ENCODE measurements at places on chromosomes 4 and X.

- DNase-seq, result no peak
These were observed 57.8 kb downstream of the SPATA4 start for GRCh38 chr4:176137631-176138030.

DNA sequence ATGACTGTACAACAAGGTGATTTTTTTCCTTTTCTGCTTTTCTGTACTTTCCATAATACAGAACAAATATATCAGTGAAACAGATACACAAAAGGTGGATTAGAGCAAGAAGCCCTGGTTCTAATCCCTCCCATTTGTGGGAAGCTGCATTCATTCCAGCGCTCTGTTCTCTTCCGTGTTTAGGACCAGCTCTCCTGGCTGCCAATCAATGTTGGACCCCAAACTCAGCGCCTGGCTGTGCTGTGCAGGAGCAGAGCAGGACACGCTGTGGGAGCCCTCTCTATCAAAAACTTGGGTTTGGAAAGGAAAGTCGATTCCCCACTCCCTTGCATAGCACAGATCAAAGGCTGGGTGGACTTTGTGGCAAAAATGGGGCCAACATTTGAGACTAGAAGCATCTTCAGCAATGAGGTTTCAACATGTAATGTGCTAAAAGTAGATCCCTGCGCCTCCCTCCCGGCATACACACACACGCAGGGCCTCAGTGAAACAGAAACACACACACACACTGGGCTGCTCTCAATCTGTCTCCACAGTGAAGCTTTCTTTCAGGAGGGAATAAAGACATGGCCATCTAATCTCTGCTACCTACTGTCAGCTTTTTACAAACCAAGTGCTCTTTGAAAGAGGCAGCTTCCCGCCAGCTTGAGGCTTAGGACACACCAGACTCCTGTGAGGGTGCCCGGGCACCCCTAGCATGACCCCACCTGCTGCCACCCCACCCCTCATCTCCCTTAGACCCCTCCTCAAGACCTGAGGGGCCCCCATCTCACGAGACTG, 12.2 kb downstream of the WDR1 start:
- no peak for DNase-seq

GRCh38 chr4:83552924-83553323, 17.0 kb downstream of the GPAT3 start:
- DNase-seq, result no peak

DNA sequence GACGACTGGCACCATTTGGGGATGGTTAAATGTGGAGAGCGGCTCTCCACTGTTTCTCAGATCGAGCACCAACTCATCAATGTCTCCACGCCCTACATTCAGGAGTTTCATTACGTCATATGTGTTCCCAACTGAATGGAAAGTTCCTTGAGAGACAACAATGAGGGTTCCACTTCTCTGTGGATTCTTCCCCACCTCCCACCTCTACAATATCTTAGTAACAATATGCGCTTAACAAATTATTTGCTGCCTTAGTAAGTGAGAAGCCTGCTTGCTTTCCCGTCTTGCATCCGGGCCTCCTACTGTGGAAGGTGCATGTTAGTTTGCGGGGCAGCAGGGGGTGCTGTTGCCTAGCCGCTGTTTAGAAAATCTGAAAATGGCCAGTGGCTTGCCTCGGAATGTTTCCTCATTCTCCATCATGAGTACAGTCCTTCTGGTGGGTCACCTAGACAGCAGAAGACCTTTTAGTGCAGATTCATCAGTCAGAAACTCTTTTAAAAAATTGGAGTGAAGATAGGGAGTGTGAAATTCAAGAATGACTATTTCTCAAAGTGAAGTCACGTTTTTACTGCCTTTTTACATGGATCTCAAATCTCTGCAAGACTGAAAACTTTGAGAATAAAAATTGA, 55.7 kb downstream of the PHOX2B start:
- no peak for DNase-seq

DNA sequence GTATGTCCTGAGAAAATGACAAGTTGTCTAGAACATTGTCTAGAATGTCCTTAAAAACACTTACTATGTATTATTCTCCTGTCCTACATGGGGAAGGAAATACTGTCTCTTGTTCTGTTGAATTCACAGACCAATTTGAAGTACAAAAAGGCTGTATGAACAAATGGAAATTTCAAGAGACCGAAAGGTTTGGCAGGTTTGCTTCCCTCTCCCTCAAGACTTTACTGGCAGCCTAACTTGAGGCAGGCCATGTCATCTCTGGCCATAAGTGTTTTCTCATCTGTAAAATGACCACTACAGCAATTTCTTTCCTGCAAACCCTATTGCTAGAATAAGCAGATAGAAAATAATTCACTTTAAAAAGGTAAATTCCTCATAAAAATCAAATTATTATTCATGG, 191.2 kb upstream of the BMP3 start:
- DNase-seq, result no peak

DNA sequence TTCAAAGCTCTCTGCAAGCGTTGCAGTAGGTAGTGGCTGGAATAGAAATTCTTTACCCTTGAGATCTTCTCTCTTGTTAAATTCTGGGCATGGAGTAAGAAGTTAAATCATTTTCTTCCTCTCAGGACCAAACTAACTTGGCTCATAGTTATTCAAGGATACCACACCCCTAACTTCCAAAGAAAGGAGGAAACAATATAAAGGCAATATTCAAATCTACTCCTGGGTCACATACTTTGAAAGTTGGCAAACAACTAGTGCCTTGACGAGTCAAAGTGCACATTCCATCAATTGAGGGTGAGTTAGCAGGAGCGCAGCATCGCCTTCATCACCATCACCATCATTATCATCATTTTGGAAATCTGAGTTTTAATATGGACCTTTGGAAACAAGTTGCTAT, 20.4 kb upstream of the KIT start:
- no peak for DNase-seq

DNA sequence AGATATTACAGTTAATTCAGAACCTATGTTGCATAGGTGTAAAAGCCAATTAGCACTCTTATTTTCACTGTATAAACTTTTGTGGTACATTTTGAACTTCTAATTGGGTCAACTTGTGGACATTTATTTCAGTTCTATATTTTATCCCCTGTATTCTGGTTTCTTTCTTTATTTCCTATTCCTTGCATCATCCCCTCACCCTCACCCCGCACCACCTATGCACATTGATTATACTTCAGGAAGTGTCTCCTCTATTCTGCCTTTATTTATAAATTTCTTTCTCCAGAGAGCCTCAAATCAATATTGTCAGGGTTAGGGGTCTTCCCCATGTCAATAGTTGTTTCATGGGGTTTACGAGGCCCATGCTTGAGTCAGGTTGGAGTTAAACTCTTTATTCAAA, 83.1 kb downstream of the TEX13C start:
- DNase-seq, result no peak

- no peak for DNase-seq
These were observed 20.5 kb upstream of the TRIM61 start for GRCh38 chr4:164997941-164998340.

DNA sequence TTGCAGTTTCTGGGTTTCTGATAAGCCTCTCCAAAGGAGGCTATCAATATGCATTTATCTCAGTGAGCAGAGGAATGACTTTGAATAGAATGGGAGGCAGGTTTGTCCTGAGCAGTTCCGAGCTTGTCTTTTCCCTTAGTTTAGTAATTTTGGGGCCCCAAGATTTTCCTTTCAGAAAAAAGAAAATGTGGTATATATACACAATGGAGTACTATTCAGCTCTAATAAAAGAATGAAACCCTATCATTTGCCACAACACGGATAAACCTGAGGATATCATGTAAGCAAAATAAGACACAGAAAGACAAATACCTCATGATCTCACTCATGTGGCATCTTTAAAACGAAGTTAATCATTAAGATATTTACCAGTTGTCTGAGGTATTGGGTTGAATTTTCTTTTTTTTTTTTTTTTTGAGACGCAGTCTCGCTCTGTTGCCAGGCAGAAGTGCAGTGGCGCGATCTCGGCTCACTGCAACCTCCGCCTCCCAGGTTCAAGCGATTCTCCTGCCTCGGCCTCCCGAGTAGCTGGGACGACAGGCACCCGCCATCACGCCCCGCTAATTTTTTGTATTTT, 540 bp downstream of the ZNF721 start:
- no peak for DNase-seq

GRCh38 chrX:11374570-11374969, 81.4 kb downstream of the AMELX start:
- DNase-seq, result no peak

DNA sequence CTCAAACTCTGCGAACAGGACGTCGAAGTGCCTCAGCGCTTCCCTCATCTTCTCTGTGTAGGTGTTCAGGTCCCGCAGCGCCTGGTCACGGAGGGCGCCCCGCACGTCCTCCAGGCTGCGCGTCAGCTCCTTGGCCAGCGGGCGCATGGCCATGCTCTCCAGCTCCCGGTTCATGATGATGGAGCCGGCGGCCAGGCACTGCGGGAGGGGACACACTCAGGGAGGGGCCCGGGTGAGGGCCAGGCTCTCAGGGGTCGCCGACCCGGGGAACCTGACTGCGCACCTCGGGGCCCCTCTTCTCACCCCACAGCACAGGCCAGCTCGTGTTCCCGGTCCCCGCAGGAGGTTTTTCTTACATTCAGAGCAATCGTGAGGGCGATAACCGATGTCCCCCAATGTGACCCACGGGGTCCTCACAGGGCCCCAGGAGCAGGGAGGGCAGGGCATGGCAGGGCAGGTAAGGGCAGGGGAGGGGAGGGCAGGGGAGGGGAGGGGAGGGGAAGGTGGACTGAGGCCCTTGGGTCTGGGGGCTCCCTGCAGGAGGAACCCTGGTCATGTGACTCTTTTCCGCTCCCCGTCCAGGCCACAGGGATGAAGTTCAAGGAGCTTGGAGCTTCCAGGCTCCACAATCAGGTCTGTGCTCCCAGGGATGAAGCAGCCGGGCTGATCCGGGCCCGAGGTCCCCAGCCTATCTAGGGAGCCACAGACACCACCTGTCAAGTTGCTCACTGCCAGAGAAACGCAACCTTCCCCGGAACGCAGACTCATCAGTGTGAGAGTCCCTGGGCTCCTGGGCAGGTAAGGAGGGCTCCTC, 77.8 kb upstream of the MXD4 start:
- no peak for DNase-seq

DNA sequence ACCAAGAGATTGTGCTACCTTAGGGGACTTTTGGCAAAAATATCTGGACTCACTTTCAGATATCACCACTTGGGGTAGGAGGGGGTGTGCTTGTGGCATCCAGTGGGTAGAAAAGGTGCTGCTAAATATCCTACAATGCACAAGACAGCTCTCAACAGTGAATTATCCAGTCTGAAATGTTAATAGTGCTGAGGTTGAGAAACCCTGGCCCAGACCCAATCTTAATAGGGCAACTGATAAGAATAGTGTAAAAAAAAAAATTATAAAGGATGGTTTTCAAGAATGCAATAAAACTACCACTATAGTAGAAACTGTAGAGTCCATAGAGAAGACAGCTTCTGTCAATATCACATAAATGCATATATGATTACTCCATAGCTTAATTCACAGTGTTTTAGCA, 185.5 kb downstream of the ZNF330 start:
- no peak for DNase-seq

- no peak for DNase-seq
These were observed 106.4 kb upstream of the SCOC start for GRCh38 chr4:140266958-140267568.

- DNase-seq, result no peak
These were observed 81.3 kb downstream of the PLS3 start for GRCh38 chrX:115642311-115642710.

GRCh38 chr4:153115322-153116290, 88.6 kb upstream of the TRIM2 start:
- DNase-seq, result peak; percentile 66

GRCh38 chr4:57498251-57498650, 388.1 kb upstream of the IGFBP7 start:
- DNase-seq, result no peak

DNA sequence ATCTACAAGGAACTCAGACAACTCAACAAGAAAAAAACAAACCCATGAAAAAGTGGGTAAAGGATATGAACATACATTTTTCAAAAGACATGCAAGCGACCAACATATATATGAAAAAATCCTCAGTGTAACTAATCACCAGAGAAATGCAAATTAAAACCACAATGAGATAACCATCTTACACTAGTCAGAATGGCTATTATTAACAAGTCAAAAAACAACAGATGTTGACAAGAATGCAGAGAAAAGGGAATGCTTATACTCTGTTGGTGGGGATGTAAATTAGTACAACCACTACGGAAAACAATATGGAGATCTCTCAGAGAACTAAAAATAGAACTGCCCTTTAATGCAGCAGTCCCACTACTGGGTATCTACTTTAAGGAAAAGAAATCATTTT, 12.1 kb downstream of the NIPAL1 start:
- no peak for DNase-seq

GRCh38 chr4:151340751-151341385, 15.5 kb upstream of the SH3D19 start:
- no peak for DNase-seq

DNA sequence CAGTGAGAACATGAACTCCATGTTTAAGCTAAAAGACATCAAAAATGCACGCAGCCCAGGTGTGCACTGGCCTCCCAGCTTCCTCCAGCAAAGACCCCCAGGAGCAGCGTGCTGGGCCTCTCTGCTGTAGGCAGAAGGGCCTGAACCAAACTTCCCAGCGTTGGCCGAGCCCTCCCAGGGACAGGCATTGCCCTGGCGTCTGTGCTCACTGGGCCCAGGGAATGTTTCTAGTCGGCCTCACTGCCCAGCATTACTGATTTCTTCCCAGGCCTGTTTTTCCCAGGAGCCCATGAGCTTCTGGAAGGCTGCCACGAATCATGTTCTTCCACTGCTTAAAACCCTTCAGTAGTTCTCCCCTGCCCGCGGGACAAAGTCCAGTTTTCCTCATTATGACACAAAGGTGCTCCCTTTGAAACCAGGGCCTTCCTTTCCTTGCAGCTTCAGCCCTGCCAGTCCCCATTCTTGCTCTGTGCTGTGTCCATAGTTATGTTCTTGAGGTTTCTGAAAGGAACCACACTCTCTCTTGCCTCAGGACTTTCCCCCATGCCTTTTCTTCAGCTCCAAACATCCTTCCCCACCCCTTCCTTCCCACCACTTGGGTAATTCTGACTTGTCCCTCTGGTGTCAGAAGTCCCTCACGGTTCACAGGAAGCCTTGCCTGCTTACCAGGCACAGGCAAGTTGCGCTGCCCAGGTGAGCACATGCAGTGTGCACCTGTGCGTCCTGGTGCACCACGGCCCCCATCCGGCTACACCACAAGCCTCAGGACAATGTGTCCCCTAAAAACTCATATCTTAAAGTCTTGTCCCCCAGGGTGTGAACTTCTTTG, 93.4 kb upstream of the ENPP6 start:
- no peak for DNase-seq

DNA sequence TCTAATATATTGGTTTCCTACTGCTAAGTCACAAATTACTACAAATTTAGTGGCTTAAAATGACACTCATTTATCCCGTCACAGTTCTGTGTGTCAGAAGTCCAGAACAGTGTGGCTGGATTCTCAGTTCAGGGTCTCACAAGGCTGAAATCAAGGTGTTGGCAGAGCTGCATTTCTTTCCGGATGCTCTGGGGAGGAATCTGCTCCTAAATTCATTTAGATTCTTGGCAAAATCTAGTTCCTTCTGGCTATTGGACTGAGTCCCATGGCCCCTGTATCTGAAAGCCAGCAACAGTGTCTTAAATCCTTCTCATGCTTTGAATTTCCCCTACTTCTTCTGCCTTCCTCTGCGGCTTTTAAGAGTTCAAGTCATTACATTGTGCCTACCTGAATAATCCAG, 103.1 kb upstream of the BMP3 start:
- no peak for DNase-seq

- DNase-seq, result no peak
These were observed 373 bp upstream of the SMIM43 start for GRCh38 chr4:121765368-121765705.
